ENCODE measurements at places on chromosomes 2 and 18.

GRCh38 chr18:67582488-67582887 is 66.0 kb upstream of the DSEL start:
- DNase-seq: no peak

- peak; percentile 16 for DNase-seq
Measured at GRCh38 chr2:165793161-165793778, 777 bp downstream of the GALNT3 start.

- peak; percentile 2 for DNase-seq
Measured at GRCh38 chr18:40531051-40531450, 1424.0 kb upstream of the PIK3C3 start.

GRCh38 chr2:3807853-3808252 is 104.5 kb downstream of the DCDC2C start:
- no peak for DNase-seq

DNA sequence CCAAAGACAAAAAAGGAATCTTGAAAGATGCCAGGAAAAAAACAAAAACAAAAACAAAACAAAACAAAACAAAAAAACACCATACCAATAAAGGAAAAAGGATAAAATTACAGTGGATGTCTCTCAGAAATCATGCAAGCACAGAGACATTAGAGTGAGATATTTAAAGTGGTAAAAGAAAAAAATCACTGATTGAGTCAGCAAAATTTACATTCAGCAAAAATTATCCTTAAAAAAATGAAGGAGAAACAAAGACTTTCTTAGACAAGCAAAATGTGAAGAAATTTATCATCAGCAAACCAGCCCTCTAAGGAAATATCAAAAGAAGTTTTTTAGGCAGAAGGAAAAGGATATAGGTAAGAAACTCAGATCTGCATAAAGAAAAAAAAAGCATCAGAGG is 10.2 kb upstream of the GKN1 start:
- no peak for DNase-seq

GRCh38 chr2:145593991-145594614 is 1074.2 kb upstream of the ZEB2 start:
- peak; percentile 31 for DNase-seq

GRCh38 chr2:23503097-23503496 is 118.1 kb downstream of the KLHL29 start:
- no peak for DNase-seq

DNA sequence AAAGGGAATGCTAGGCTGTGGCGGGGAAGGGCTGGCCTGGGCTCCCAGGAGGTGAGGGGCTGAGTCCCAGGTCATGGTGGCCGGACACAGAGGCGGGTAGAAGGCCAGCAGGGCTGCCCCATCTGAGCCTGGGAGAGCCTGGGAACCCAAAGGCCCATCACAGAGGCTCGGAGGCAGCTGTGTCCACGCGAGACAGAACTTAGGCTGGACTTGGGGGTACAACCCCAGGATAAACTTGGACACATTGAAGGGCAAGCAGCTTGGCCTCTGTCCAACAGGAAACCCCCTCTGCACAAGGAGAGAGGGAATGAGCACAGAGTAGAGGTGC is 95.9 kb downstream of the ZFP36L2 start:
- DNase-seq: no peak

- no peak for DNase-seq
Measured at GRCh38 chr2:68420254-68420910, 46.7 kb downstream of the FBXO48 start.

- no peak for DNase-seq
Measured at GRCh38 chr2:203675086-203675485, 31.4 kb upstream of the CD28 start.

DNA sequence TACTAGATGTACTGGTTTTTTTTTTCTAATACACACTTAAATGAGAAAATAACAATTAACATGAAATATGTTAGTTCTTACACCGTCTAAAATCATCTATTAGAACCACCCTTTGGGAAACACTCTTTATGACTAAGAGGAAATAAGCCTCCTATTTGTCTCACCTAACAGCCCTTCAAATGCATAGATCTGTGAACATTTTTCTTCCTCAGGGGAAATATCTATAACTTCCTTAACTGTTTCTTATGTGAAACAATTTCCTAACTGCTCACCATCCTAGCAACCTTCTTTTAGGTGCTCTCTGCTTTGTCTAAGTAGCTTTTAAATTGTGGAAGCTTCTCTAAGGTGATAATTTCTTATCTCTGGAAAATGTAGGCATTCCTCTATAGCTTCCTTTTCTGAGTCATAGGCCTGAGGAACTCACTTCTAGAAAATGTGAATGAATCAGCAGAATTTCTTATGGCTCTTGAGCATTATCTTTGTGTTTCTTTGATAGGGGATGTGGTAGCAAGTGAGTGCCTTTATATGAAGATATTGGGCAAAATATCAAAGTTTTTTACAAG is 56.1 kb downstream of the CNTNAP5 start:
- DNase-seq: no peak

- DNase-seq: no peak
Measured at GRCh38 chr2:234712421-234712935, 215.6 kb upstream of the ARL4C start.

DNA sequence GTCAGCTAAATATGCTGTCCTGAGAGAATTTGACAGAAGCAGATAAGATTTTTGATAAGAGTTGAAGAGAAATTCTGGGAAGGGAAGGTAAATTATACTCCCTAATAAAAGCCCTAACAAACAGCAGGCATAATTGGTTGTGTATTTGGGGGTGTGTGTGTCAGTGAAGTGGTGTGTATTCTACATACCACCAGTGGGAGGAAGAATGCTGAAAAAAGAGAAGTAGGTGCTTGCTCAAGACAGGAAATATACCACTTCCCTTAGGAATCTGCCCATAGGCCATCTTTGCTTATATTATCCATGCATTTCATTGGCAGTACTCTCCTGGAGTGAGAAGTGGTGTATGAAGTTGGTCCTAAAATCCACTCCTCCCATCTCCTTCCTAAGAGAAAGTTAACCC is 76.2 kb downstream of the FMNL2 start:
- DNase-seq: peak; percentile 80

DNA sequence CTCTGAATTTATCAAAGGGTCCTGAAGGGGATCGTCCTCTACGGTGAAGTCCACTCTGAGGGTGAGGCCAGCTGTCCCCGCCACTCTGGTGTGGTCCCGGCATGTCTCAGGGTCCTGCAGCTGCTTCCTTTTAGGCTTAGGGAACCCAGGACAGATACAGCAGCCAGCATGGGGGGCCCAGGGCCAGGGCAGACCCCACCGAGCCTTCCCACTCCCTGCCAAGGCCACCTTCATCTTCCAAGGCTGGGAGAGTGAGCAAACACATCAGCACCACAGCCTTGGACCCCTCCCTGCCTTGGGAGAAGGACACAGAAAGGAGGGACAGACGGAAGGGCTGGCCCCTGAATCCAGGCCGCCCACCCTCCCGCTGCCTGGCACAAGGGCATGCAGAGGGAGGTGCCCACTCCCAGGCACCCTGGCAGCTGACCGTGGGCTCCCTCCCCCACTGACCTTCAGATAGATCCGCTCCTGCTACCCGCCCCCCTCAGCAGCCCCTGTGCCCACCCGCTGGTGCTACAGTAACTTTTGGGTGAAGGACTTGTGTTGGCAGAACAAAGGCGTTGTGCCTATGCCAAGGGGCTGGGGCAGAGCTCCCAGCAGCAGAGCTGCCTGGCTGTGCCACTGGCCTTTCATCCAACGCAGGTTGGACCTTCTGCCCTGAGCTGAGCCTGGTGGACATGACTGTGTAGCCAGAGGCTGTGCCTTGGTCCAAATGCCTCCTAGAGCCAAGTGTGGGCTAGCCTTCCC is 7.6 kb downstream of the CYP26B1 start:
- no peak for DNase-seq

DNA sequence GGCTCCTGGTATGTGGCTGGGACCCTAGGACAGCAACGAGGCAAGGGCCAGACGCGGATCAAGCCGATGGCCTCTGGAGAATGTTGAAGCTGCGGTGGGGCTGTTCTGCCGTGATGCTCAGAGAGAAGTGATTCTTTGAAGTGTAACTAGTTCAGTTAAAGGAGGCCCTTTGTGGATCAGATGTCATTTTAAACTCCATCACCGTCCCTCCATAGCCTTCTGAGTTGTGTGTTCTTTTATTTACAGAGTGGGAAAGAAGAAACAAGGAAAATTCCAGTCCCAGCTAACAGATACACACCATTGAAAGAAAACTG is 403 bp downstream of the PNO1 start:
- DNase-seq: no peak

DNA sequence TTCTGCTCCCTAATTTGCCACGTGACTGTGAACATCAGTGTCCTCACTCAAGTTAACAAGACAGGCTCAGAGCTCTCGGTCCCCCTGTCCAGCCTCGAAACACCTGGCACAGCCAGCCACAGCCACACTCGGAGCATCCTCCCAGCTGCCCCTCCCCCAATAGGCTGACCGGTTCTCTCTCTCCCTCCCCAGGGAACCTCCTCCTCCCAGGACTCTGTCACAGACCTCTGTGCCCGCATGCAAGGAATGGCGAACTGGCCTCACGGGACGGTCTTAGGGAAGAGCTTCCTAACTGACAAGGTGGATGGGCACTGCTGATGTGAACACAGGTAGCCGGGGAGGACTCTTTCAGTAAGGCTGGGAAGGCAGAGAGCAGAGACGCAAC is 18.8 kb downstream of the CYP26B1 start:
- DNase-seq: no peak

DNA sequence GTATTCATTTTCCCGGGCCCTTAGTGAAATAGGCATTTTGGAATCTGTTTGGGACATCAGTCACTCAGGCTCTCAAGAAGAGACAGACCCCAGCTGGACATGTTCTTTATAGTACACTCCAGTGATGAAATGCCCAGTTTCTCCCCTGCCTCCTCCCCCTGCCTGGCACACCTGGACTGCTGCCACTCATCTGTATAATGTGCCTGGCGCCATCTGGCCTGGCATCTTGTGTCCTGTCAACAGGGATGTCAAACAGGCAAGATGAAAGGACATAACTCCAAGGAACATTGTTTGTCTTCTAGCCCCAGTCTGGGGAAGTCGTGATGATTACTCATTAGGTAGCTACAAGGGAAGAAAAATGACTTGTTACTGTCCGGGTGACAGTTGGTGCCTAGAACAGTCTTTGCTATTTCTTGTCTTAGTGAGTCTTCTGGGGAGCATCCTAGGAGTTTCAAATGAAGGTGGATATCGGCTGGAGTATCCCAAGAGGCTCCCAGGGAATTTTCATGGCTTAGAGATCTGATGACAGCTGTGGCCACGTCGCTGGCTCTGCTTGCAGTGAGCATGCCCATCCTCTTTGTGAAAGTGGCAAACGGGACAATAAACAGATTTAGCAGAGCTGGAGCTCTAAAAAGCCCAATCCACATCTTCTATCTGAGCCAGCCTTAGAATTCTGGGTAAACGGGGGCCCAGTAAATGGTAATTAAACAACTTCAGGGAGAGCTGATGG is 153.6 kb downstream of the ALK start:
- no peak for DNase-seq
